Glomerular endothelial cell (primary cell): ENCODE measurements at places on chromosomes 12 and 14. TPM values are rescaled to one million over a fixed set of nuclear protein-coding genes. Genes with fewer than 3 reads are reported as not detected.

- no peak for DNase-seq
These were observed 636.4 kb downstream of the SLC16A7 start for GRCh38 chr12:60231976-60232907.

- DNase-seq, result no peak
These were observed 897.9 kb downstream of the BCL11B start for GRCh38 chr14:98374136-98374535.

DNA sequence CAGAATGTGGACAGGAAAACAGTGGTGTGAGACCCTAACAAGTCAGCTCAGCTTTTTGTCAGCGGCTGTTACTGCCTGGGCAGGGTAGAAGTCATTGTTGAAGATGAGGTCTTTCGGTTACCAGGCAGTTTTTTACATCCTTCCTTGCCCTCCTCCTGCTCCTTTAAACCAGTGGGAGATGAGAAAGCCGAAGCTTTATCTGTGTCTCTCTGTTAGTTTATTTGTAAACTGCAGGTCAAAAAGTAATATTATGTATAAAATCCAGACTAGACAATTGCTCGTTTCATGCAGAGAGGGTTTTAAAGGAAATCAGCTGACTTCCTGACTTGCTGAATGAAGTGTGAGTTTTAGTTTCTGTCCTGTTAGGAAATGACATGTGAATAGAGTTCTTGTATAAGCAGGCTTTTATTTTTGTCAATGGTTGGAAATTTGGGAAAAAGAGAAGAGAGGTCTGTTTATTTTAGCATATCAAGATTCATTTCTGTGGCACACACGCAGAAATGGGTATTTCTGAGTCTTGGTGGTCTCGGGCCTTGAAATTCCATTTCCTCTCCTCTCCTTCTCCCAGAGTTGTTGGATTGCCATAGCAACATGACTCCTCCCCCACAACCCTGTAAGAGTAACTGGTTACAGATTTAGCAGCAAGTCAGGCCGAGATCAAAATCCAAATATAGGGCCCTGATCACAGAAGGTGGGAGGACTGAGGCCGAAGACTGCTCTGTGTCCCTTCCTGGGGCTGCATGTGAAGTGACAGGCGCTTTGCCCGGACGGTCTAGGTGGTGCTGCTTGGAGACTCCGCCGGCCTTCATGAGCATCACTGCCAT is 60.8 kb downstream of the SAMD4A start:
- DNase-seq, result peak; percentile 63

- no peak for DNase-seq
These were observed 212.0 kb downstream of the SLC15A4 start for GRCh38 chr12:128611736-128612135.

- no peak for DNase-seq
These were observed 80.4 kb downstream of the EML1 start for GRCh38 chr14:99873653-99874052.

DNA sequence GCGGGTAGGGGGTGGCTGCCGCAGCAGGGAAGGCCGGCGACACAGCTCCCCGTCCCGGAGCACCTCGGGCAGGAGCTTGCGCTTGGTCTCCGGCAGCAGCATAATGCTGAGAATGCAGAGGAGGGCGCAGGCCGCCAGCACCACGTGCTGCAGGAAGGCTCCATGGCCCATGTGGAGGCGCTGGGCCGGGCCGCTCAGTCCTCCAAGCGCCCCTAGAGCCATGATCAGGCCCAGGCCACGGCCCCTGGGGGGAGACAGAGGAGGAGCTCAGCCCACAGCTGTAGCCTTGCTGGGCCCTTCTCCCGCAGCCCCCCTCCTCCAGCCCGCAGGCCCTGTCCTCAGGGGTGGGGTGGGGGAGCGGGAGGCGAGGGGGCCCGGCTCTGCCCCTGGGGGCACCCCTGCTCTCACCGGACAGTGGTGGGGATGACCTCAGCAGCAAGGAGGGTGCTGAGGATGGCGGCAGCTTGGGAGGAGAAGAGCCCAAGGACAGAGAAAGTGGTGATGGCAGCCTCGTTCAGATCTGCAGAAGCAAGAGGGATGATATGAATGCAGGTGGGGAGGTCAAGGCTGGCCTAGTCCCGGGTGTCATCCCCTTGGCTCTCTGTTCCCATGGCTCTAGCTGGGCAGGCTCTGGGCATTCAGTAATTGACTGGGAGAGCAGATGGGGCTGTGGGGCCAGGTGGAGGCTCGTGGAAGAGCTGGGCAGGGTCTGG is 5.8 kb downstream of the SLC22A17 start:
- DNase-seq, result no peak

GRCh38 chr12:57754411-57755193 is at the start of gene MARCHF9:
Gene MARCHF9 (plus strand): TSS chr12:57755103. CDS start chr12:57755529, 426 bp downstream.
- no peak for DNase-seq

Gene RNU6-7
- not detected in 2 replicates for total RNA-seq

Gene CPNE8
- total RNA-seq, result 21.2 and 24.9 TPM in 2 replicates
